ENCODE measurements at places on chromosomes 5 and 9. TPM values are rescaled to one million over a fixed set of nuclear protein-coding genes. Genes with fewer than 3 reads are reported as not detected.

GRCh38 chr9:85414390-85414789, 327.4 kb downstream of the AGTPBP1 start:
- DNase-seq = no peak

DNA sequence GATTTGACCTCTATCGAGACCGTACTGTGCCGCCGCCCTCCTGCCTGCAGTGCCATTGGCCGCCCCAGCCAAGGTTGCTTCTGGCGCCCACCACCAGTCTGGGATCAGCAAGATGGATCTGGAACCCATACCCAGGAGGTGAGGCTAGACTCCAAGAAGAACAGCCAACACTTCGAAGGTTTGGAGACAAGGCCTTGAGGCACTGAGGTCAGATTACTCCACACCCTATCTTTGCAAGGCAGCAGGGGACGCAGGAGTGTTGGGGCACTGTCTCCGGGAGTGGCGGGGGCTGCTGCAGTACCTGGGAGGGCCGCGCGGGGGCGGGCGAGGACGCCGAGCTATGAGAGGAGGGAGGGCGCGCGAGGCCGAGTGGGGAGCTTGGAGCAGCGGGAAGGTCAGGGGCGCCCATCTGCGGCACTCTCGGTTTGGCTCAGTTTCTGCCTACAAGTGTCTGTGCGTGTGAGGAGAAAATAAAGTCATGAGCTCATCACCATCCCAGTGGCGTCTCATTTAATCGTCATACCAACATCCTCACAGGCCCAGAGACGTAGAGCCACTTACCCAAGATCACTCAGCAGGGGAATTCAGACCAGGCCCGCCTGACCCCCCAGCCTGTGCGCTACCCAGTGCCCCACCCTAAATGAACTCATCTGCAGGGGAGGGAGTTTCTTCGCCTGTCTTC, 20.5 kb upstream of the PSD2 start:
- peak; percentile 76 for DNase-seq

Gene DPYSL3
- total RNA-seq = 58.5 TPM

Gene TICAM2
- total RNA-seq = 4.9 TPM

Gene CER1
- total RNA-seq = not detected
